LoVo (cell line): ENCODE measurements at places on chromosomes 7 and 10.

GRCh38 chr7:105180002-105180401 is 166.0 kb downstream of the KMT2E start:
- no peak for DNase-seq

- no peak for DNase-seq
Observed at GRCh38 chr7:98236355-98237185, 15.5 kb downstream of the TECPR1 start.

GRCh38 chr10:84317174-84317573 is 11.2 kb upstream of the CCSER2 start:
- no peak for DNase-seq

GRCh38 chr7:117193564-117193963 is 129.3 kb downstream of the WNT2 start:
- no peak for DNase-seq

GRCh38 chr7:72058579-72058978 is 353.6 kb downstream of the CALN1 start:
- no peak for DNase-seq

DNA sequence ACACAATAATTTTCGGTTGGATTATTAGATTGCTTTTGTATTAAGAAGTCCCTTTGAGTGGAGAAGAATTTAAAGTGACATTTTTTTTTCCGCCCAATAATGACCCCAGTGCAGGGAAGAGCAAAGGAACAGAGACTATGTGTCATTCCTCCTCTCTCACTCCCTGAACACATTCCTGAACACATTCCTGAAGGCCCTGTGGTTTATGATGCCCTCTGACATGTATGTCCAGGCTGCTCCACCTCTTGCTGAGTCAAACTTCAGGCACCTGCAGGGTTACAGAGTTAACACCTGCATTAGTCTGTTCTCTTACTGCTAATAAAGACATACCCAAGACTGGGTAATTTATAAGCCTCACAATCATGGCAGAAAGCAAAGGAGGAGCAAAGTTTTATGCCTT is 704.0 kb upstream of the LRRN3 start:
- DNase-seq, result peak; percentile 83

- no peak for DNase-seq
Observed at GRCh38 chr10:79246606-79247275, 100.5 kb upstream of the PPIF start.
